Stimulated activated CD8-positive, alpha-beta memory T cell treated with anti-CD3 and anti-CD28 coated beads, Interleukin-4, amount 100 ng/mL, for 4 hours (primary cell): ENCODE measurements at places on chromosomes 12 and 14.

GRCh38 chr12:87227162-87227561 lies 802.0 kb downstream of the C12orf50 start:
- DNase-seq: no peak

DNA sequence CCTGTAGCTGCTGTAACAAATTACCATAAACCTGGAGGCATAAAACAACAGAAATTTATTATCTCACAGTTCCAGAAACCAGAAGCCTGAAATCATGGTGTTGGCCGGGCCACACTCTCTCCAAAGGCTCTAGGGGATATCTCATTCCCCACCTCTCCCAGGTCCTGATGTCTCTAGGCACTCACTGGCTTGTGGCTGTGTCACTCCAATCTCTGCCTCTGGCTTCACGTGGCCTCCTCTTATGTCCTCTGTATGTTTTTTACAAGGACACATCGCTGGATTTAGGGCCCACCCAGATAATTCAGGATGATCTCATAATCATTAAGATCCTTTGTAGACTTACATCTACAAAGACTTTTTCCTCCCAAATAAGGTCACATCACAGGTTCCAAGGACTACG lies 8.0 kb downstream of the GALNT4 start:
- DNase-seq: no peak

- DNase-seq: no peak
These were observed 77.6 kb upstream of the SLC35F4 start for GRCh38 chr14:57943541-57943940.

DNA sequence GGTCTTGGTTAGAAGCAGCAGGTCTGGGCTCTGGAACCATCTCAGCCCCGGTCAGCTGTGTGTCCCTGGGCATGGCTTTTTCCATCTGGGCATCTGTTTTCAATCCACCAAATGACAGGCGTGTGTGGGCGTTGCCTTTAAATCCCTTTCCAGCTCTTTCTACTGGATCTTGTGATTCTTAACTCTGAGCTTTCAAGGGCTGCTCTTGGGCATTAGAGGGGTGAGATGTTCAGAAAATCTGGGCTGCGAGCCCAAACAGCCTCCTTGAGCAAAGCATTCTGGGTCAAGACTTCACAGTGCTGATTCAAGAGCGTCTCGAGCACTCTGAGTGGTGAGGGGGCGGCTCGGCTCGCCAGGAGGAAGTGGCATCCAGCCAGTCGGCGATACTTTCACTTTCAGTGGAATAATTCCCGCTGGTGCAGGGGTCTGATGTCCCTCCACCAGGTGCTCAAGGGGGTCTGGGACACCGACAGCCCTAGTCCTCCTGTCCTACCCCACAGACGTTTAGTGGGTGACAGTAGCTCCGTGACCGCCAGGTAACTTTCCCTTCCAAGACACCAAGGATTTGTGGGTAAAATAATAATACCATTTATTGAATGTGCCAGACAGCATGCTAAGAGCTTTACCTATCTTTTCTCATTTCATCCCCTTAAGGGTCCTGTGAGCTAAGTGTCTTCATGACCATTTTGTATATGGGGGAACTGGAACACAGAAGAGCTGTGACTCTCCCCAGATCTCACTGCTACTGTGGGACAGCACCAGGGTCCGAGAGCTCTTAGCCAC lies 114.0 kb downstream of the PLXNC1 start:
- DNase-seq: peak; percentile 56

DNA sequence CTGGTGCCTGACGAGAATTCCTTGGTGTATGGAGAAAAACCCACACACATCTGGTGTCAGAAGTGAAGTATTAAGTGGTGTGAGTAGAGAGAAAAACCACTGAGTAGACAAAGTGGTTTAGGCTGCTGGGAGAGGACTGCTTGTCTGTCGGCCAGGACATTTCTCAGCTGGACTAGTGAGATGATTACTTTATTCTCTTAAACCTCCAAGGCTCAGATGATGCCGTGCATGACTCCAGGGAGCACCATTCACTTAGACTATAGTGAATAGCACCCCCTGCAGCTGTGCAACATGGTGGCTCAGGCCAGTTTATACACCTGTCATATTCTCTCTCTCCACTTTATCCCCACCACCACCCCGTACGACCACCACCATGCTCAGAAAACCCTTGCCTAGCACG lies 28.5 kb upstream of the NFYB start:
- no peak for DNase-seq

- no peak for DNase-seq
These were observed 762 bp downstream of the PPP2R5E start for GRCh38 chr14:63542231-63542999.

GRCh38 chr14:96077983-96078624 lies 38.9 kb downstream of the C14orf132 start:
- DNase-seq: no peak

- DNase-seq: no peak
These were observed 84.7 kb downstream of the TMCC3 start for GRCh38 chr12:94565683-94566082.

DNA sequence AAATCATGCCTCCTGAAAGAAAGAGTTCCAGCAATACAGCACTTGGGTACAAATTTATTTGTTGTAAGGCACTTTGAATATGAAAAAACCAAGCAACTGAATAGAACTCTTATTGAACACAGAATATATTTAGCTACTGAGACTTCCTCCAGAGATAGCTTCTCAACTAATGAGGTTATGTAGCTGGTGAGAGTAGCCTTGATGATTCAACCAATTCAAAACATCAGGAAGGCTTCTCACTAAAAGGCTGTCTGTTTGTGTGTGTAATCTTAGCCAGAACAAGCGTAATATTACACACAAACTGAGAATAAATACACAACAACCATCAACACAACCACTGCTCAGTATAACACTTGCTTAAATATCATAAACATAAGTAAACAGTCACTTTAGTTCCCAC lies 20.4 kb downstream of the EIF2B2 start:
- DNase-seq: no peak

- DNase-seq: no peak
These were observed 44.8 kb upstream of the FRS2 start for GRCh38 chr12:69425417-69425816.

DNA sequence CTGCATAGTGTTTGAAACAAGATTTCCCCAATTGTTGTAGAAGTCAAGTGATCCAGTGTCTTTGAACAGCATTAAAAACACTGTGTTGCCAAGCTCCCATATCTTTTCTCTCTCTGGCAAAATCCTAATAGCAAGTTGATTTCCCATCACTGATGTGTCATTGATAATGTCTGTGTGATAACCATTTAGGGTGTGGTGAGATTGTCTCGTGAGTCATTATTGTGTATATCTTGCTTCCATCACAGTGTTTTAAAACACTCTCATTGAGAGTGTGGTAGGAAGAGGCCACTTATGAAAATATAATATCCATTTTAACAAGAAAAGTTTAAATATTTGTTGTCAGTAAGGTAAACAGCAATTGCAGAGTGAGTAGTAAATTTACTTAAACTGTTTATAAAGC lies 74.7 kb downstream of the PRORP start:
- no peak for DNase-seq

DNA sequence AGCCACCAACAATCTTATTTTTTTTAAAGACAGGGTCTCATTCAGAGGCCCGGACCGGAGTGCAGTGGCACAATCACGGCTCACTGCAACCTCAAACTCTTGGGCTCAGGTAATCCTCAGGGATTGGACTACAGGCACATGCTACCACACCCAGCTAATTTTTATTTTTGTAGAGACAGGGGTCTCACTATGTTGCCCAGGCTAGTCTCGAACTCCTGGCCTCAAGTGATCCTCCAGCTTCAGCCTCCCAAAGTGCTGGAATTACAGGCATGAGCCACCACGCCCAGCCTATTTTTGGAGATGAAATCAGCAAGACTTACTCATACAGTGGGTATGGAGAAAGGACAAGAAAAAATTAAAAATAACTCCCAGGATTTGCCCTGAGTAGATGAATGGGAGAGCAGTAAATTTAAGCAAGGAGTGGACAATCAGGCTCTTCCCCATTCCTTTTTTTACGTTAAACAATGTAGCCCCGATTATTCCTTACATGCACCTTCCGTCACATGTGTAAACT lies 13.2 kb downstream of the FMNL3 start:
- DNase-seq: no peak

GRCh38 chr12:31629756-31630732 lies 29.4 kb upstream of the ETFBKMT start:
- no peak for DNase-seq

GRCh38 chr14:22778084-22778483 lies 11.6 kb downstream of the OXA1L start:
- no peak for DNase-seq

DNA sequence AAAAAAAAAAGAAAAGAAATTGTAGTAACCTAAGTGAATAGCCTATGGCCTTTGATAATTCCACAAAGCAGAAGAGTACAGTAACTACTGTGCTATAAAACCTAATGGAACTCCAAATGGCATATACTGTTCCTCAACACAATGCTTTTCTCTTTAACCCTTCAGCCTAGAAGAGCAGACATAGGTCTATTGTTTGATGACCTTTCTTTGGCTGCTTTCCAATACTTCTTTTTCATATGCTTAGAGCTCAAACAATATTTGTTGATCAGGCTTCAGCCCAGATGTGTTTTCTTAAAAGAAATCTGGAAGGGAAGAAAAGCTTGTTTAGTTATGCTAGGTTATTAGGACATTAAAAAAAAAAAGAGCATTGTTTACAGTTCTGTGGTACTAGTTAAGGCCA lies 116.4 kb downstream of the NTN4 start:
- no peak for DNase-seq

- no peak for DNase-seq
These were observed 22.0 kb downstream of the TSPAN8 start for GRCh38 chr12:71135812-71136176.

DNA sequence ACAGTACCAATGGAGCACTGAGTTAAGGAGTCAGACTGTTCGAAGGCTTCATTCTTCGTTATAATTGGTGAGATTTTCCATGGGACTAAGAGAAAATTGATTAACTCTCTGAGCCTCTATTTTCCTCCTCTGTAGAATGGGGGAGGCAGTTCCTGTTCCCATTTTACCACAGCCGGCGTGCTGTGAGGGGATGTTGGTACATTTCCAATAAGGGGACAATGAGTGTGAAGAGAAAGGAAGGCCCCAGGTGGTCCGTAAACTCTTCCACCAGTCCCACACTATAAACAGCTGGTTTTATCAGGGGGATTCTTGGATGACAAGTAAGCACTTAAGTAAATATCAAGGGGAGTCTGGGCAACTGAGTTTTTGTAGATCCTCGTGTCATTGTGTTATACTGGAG lies 109.9 kb downstream of the DAD1 start:
- no peak for DNase-seq

GRCh38 chr12:59736786-59737185 lies 141.0 kb downstream of the SLC16A7 start:
- DNase-seq: no peak

GRCh38 chr12:80192087-80192486 lies 92.8 kb downstream of the OTOGL start:
- no peak for DNase-seq

DNA sequence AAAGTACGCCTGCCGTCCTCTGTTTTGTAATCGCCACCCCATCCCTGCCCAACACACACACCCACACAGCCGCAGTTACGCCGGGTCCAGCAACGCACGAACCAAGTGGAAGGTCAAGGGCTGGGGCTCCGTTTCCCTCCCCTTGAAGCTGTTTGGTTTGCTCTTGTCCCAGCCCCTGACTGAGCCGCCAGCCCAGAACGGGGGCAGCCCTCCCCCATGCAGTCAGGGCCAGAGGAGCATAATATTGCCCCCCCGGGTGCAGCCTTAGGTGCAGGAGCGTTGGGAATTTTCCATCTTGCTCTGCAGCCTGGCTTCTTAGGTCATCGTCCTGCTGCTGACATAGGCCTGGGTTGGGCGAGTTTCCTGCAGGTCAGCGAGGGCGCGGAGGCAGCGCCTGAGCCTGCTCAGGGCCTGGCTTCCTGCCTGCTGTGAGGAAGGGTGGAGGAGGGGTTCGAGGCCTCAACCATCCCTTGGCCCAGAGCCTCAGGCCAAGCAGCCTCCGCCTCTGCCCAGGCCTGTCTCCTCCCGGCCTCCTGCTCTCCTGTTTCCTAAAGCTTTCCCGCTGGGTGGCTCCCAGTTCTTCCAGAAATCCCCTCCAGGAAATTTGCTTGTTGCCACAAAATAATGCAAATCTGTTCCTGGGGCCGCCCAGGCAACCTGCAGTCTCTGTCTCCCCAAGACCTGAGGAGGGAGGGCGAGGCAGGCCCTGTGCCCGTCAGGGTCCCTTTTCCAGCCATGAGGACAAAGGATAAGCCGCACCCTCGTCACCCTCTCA lies 44.5 kb downstream of the PSMA6 start:
- no peak for DNase-seq

- DNase-seq: no peak
These were observed 93.2 kb downstream of the DACT1 start for GRCh38 chr14:58730792-58731464.

DNA sequence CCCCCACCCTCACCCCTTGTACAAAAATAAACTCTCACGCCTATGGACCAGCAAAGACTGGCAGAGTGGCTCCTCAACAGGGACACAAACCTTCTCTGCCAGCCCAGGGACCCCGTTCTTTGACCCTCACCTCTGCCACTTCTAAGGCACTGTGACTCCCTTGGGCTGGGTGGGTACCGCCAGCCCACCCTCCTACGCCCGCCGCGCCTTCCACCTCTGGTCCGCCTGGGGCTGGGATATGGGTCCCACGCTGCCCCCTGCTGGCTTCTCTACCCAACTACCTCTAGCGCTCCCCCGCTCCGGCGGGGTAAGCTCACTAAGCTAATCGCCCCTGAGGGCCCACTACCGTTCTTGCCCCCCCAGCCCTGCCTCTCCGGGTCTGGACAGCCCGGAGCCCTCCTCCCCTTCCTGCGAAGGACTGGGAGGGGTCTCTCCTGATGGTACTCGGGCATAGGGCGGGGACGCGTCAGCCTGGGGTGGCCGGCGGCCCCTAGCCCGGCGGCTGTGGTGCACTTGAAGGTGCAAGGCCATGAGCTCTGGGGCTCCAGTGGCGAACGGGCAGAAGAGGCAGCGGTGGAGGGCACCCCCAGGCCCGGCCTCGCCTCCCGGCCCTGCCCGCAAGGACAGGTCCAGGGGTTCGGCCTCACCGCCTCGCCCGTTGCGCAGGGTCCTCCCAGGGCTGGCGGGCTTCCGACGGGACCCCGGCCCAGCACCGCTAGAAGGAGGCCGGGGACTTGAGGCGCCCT lies 8.1 kb downstream of the ZNF219 start:
- no peak for DNase-seq

GRCh38 chr12:79409562-79409961 lies 281.2 kb downstream of the PAWR start:
- DNase-seq: no peak

DNA sequence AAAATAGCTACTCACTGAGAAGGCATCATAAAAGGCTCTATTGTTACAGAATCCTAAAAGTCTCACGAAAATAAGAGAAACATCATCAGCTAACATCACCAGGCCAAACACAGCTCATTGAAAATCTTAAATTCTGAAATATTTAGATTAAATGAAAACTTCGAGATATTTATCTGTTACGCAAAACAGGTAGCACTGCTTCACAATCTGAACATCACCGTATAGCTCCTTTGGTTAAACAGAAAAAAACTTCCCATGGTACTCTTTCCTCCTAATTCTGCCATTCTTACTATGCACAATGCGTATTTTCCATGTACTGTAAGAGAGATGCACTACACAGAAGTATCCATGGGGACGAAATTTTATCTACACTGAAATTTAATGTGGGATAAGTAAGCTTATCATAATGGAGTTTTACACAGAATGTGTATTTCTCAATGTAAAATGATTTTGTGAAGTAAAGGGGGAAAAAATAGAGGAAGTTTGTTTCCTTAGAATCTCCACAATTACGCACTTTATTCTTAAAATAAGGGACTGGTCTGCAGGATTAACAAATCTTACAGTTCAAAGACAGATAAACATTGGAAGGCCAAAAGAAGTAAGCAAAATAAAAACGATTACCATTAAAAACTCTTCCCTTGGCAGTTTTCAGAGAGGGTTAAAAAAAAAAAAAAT lies 1.9 kb downstream of the SGPP1 start:
- DNase-seq: no peak

- no peak for DNase-seq
These were observed 259.1 kb downstream of the PCNX1 start for GRCh38 chr14:71166180-71166837.
